Naive thymus-derived CD8-positive, alpha-beta T cell (primary cell): ENCODE measurements at places on chromosomes 6 and 20.
A peak's percentile ranks its signal among the peaks of the same experiment; 100 is the strongest.

- DNase-seq = no peak
Measured at GRCh38 chr20:53672484-53673129, 79.0 kb upstream of the ZNF217 start.

- no peak for DNase-seq
Measured at GRCh38 chr6:39553860-39554802, 171.1 kb downstream of the KIF6 start.

GRCh38 chr6:37081042-37081607, 75.7 kb downstream of the FGD2 start:
- DNase-seq = no peak

GRCh38 chr20:36301359-36302119, 4.6 kb upstream of the DLGAP4 start:
- DNase-seq = no peak

- DNase-seq = no peak
Measured at GRCh38 chr20:57460781-57461465, 64.0 kb downstream of the CTCFL start.

GRCh38 chr6:10463040-10463439, 48.2 kb upstream of the TFAP2A start:
- DNase-seq = no peak

GRCh38 chr6:62367601-62368000, 81.6 kb upstream of the KHDRBS2 start:
- DNase-seq = no peak

DNA sequence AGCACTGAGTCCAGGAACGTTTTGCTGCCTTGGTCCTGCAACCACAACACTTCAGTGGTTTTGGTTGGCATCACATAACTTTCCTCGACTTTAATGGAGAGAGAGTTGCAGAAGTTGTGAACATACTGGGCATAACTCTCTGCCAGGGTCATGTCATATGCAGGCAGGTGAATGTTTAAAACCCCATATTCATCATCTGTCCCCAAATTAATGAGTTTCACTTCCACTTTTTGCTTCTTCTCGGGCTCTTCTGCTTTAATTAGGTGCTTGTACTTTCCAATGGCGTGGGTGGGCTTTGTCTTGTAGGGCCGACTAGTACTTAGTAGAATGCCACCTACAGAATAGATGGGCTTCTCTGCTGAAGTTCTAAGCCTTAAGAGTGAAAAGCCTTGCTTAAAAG, 45.2 kb upstream of the TFAP2A start:
- no peak for DNase-seq

DNA sequence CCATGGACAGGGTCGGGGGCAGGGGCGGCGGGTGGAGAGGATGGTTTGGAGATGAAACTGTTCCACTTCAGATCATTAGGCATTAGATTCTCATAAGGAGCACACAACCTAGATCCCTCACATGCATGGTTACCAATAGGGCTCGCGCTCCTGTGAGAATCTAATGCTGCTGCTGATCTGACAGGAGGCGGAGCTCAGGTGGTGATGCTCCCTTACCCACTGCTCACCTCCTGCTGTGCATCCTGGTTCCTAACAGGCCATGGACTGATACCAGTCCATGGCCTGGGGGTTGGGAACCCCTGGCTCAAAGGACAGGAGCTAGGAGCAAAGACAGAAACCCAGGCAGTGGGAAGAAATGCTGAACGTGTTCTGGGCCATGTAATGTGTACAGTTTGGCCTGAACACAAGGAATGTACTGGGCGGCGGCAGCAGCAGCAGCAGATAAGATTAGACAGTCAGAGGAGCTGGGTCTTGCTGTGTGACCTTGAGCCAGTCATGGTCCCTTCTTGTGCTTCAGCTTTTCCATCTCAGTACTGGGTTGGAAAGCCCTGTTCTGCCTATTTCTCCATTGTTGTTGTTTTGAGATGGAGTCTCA, 4.7 kb upstream of the SPAG4 start:
- no peak for DNase-seq

- DNase-seq = no peak
Measured at GRCh38 chr6:18178960-18179615, 23.9 kb downstream of the KDM1B start.

DNA sequence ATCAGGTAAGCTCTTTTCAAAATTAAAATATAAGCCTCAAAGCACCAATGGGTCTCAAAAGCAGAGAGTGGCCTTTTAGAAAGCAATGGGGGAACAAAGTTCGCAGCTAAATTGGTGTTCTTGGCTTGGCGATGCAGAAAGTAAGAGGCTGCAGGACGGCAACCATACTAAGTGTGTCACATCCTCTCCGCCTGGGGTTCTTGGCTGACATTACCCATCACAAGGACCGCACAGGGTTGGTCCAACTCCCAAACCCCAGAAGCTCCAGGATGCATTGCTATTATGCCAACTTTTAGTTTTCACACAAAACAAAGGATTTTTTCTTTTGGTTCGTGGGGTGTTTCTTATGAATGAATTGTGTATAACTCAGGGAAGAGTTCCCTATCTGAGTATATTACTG, 124.8 kb downstream of the PRKN start:
- DNase-seq = no peak

DNA sequence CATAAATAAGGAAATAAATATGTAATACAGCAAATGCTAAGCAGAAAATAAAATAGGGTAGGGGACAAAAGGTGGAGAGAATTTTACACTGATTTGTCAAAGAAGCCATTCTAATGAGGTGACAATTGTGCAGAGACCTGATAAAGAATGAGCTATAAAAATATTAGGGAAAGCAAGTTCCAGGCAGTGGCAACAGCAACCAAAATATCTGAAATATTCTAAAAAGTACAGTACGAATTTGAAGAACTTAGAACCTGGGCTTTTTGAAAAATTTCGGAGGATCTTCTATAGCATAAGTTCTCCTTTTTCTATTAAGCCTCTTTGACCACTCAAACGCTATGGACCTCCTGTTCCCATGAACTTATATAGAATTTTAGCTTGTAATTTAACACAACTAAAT, 98.0 kb upstream of the FAM184A start:
- no peak for DNase-seq

- DNase-seq = no peak
Measured at GRCh38 chr6:90144396-90144795, 152.2 kb downstream of the BACH2 start.

DNA sequence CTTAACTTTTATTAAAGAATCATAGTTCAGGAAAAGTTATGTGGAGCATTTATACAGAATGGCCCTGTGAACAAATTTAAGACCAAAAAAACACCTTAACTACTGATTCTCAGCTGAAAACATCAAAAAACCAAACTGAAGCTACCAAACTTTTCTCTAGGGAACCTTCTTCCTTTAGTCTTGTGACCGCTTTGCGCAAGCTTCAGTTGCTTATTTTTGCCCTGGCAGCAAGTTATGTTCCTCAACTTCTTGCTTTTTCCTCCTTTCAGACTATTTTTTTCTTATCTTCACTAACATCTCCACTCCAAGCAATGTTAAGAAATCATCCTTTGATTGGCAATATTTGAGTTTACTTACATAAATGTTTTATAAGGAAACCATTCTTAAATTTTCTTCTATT, 100.1 kb downstream of the MYB start:
- no peak for DNase-seq

DNA sequence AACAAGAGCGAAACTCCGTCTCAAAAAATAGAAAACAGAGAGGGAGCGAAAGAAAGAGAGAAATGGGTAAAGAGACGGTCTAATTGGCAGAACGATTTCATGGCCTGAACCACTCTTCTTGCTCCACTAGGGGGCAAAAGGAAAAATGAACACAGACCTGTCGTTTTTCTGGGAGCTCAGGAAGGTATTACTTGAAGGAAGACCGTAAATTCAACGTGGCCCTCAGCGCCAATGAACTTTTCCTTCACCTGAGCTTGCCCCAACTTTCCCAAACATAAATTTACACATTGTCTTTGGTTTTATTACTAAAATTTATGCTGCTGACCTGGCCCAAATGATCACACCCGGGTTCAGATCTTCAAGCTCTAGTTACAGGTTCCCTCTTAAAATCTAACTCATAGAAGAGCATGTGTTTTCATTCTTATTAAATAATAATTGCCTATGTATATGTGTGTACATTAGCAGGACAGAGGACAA, 67.3 kb downstream of the ATP9A start:
- DNase-seq = no peak

GRCh38 chr20:41618807-41619311, 682 bp upstream of the CHD6 start:
- DNase-seq = no peak

- no peak for DNase-seq
Measured at GRCh38 chr20:59392736-59393135, 92.3 kb downstream of the EDN3 start.

DNA sequence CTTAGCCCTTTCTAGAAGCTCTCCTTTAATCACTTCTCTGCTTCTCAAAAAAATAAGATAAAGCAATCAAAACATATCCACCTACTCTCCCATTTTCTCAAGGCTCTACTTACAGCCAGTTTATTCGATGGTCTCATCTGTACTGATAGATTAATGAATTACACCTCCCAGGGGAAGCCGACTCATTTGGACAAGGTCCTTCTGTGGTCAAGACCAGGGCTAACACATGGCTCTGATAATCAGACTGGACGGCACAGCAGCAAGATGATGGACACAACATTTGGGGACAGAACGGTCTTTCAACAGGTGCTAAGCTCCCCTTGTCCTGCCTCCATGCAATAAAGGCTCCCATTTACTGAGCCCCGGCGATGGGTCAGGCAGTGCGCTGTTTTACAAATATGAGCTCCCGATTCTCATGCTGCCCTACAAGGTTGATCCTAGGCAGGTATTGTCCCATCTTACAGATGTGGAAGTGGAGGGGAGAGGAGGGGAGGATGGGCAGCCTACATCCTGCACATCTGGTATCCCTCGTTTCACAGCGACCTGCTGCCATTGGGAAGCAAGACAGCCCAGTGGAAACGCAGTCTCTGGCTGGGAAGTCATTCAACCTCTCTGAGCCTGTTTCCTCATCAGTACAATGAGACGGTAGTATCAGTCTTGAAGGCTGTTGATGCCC, 15.7 kb downstream of the CPNE5 start:
- DNase-seq = no peak

DNA sequence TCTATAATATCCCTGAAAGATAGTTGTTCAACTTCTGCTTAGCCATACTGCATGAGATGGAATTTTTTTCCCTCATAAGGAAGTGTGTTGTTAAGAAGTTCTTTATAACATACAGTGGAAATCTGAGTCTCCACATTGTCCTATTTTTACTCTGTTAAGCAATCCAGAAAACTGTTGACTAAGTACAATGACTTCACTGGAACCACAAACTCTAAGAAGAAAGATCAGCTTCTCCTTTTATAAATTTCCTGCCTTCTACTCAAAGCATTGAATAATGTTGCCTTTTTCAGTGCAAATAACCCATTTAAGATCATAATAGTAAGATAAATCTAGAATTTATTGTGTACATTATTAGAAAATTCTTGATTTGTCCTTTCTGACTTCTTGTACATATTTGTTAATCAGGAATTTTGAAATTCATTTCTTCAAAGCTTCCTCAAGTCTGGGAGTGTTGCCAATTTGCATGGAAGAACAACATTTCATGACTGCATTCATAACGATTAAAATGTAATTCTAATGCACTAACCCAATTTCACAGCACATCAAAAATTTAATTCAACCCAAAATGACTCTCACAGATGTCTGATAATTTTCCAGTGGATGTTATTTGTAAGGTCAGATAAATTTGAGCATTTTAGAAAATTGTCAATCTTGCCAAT, 45.6 kb upstream of the ANKEF1 start:
- no peak for DNase-seq

GRCh38 chr6:108872141-108872557, 23.9 kb downstream of the ARMC2 start:
- DNase-seq = no peak

DNA sequence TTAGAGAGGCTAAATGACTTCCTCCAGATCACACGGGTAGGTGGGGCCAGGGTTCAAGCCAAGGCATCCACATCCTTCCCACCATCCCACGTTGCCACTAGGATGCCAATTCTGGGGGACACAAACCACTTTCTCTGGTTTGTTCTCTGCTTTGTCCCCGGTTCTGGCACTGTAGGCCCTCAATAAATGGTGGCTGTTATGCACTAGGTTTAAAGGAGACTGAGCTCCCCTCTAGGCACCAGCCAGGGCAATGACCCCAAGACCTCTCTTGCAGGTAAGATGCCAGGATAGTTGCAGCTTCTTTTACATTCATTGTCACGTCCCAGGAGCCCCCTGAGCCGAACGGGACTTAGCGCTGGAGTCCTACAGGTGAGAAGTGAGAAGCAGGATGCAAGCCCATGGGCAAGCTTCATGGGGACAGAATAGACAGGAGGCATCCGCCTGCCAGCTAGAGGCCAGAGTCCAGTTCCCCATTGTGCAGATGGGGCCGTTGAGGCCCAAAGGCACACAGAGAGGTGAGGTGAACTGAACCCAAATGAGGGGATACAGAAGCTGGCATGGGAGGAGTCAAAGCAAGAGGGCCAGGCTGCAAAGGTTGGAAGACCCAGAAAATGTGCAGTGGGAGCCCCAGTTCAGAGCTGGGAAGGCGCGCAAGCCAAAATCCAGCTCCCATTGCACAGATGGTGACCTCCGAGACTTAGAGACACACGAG, 677 bp downstream of the PXMP4 start:
- DNase-seq = no peak

DNA sequence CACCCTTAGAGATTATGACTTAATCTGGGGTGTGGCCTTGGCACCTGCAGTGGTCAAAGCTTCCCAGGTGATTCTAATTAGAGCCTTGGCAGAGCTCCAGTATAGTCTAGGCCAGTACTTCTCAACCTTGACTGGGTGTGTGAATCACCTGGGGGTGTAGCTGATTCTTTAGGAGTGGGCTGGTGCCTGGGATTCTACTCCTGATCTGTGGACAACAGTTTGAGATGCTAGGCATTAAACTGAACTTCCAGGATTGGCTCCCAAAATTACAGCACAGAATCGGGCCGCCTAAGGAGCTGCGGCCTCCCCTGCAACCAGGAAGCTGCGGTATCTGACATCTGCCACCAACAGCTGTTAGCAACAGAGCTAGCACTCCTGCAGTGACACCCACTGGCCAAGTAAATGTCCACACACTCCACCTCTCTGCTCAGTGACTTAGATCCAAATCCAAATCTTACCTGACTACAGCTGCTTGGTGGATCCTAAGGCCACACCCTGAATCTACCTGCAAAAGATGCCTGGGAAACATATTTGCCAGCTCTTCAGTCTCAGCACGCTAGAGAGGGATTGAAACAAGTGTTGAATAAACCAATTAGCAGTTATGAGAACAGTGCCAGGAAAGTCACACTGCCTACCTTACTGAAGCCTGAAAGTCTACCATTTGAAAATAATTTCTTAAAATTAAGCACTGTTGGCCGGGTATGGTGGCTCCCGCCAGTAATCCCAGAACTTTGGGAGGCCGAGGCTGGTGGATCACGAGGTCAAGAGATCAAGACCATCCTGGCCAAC, 126.7 kb downstream of the UNC5CL start:
- DNase-seq = peak; percentile 3

DNA sequence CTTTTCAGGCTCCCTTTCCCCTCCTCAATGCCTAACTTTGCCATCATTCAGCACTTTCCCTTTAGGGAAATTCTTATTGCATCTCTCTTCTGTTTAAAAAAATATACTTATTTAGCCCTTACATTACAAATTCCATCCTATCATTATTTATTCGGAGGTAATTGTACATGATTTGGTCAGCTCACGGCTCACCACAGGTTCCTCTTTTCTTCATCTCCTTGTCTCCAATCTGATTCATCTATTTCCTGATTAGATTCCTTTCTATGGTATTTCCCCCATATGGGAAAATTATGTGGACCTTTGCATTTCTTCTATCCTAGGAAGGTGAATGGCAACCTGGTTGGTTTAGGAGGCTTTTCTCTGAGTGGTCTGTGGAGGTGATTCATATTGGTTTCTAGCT, 12.9 kb upstream of the EMILIN3 start:
- DNase-seq = no peak
